ENCODE measurements at places on chromosomes 4 and X.

DNA sequence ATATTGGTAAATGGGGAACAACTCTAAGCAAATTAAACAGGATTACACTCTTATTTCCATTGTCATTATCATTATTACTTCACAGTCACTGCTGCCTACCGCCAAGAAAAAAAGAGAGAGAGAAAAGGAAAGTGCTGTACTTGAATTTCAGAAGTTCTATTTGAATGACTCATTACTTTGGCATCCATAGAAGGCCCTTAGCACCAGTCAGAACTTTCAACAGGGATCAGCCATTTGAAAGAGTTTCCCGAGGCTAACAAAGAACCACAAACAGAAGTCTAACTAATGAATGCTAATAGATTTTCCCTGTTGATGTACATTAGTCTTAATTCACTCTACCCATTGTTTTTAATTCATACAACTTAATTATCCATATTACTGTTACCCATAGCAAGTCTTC lies 116.3 kb downstream of the SHROOM4 start:
- no peak for DNase-seq

- no peak for DNase-seq
Measured at GRCh38 chr4:123349421-123350190, 47.0 kb upstream of the SPRY1 start.

GRCh38 chr4:158341896-158342295 lies 131.6 kb downstream of the TMEM144 start:
- no peak for DNase-seq

DNA sequence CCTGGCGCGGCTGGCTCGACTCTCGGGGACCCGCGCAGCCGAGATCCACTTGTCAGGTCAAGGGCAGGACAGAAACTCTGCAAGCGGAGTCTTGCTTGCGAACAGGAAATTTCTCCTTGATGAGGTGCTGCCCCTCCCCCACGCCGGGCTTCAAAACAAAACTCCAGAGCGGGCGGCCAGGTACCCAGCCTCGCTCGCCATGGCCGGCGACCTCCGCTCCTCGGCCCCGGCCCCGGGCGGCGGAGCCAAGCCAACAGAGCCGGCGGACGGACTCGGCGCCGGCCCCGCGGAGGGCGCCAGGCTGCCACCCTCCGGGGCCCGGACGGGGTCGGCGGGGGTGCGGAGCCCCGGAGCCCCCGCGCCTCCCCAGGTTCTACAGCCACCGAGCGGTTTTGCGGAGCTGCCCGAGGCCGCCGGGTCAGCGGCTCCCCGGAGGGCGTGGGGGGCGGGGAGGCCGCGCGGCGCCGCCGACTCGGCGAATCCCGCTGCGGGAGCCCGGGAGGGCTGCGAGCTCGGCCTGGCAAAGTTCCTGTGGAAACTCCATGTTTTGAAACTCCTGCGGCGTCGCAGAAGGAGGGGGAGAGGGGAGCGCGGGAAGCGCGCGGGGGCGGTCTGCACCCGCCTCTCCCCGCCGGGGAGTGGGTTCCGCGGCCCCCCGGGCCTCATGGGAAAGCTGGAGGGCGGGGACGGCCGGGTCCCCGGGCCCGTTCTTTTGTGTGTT lies 11.7 kb upstream of the BCOR start:
- no peak for DNase-seq

DNA sequence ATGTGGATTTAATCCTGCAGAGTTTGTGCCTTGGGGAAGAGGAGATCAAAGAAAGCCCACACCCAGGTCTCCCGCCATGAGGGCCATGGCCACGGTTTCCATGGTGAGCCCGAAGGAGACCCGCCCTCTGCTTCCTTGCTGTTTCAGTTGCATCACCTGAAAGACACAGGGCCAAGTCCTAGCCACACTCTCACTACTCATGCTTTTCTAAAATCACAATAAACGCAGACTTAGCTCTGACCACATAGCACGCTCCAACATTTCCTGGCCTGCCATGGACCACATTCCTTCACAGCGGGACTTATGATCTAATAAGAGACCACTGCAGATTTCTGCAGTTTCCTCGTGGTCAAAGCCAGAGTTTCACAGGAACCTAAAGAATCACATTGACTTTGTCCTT lies 426.0 kb upstream of the NR3C2 start:
- no peak for DNase-seq

DNA sequence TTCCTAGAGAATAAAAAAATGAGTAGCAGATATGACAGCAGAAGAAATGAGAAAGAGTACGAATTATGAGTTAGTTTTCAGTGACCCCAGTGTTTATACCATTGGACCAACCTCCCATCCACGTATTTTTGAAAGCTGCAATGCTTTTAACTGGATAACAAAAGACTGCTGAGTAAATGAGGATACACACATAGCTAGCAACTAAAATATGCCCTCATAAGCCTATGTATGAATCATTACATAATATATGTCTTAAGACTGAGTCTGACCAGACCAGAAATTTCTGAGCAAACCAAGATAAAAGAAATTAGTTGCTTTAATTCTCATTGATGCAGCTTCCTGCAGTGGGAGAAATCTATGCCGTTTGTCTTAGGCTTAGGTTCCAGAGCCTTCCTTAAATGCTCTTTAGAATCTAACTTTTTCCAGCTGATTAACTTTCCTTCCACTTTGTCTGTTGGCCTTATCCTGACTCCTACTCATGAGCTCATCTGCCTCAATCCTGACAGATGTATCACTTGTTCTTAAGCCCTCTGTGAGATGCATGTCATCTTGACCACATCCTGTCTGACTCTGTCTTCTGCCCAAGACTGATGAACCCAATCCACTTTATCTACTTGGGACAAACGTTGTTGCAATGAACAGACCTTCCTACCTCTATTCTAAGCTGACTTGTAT lies 301.4 kb upstream of the AADAT start:
- no peak for DNase-seq

DNA sequence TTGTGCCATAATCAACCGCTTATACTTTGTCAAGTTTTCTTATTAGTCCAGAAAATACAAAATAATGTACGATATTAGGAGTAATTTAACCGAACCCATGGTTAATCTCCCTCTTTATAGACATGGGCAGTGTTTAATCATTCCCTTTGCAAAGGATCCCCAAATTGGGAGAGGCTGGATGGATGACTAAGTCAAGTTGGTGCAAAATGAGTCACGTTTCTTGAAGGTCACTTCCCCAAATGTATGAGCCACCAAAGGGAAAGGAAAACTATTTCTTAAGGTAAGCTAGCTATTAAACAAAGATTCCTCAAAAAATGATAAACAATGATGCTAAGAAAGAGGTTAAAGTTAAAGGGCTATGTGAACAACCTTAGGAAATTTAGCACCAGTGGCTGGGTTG lies 17.5 kb downstream of the MAML3 start:
- no peak for DNase-seq

DNA sequence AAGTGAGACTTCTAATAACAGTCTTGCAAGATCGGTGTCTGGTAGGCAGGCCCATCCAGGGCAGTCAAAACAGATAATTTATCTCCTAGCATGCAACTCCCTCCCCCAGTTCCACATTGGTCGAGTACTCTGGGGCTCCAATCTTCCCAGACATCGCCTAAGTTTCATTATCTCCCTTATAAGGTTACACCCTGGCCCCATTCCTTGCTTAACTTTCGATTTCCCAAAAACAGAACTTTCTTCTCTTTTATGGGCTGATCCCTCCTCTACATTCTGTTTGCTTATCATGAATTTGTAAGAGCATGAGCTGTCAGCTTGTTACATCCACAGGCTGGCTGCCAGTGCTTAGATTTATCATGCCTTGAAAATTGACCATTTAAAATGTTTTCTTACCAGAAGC lies 471.3 kb downstream of the TECRL start:
- no peak for DNase-seq

GRCh38 chr4:181046809-181047208 lies 1196.4 kb upstream of the TENM3 start:
- DNase-seq, result no peak

- DNase-seq, result no peak
Measured at GRCh38 chr4:107993969-107994368, 4.3 kb downstream of the HADH start.

DNA sequence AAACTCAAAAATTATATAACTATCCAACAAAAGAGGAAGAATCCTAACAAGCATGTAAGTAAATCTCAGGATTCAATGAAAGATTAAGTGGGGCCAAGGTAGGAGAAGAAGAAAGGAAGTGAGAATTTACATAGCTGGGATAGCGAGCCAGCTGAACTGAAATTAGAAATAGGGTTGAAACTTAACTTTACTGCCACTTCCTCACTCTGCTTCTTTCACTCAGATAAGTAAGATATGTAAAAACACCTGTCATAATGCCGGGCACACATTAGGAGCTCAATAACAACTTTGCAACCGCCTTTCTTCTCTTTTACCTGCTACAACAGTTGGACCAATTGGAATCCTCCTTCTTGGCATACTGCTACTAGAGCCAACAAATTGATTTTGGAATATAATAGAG lies 129.4 kb downstream of the CNKSR2 start:
- no peak for DNase-seq

DNA sequence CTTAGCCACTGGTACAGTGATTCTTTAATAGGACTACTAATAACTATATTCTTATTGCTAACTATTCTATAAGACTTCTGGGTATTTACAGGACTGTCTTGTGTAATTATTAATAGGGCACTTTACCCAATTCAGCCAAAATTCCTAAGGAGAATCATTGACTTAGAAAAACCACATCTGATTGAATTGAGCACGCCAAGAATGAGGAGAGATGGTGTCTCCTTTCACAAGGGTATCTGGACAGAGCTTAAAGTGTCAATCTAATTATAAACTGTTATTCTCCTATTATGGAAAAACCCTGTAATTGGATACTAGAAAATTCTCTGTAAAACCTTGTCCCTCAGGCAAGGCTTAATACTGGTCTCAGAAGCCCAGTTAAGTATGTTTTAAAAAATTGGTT lies 111.1 kb upstream of the TLL1 start:
- DNase-seq, result no peak

DNA sequence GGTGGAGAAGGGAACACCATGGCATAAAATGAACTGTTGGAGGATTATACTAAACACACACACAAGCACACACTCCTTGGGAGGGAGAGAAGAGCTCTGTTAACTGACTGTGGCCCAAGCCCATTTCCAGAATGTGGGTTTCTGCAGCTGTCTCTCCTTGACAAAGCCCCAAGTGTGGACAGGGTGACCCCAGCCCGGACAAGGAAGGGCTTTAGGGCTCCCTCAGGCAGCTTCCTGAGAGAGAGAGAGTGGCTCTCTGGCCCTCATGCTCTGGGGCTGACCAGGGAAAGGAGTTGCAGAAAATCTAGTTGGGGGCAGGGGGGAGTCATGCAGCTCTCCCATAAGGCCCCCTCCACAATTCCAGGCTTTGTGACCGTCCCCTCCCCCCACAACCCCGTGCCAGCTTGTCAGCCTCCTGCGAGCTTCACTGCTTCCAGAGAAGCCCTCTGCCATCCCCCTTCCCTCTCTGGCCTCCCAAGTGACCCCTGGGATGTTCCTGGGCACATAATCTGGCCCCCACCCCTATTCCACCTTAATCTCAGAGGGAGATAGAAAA lies 590 bp downstream of the ARHGEF9 start:
- DNase-seq, result no peak

DNA sequence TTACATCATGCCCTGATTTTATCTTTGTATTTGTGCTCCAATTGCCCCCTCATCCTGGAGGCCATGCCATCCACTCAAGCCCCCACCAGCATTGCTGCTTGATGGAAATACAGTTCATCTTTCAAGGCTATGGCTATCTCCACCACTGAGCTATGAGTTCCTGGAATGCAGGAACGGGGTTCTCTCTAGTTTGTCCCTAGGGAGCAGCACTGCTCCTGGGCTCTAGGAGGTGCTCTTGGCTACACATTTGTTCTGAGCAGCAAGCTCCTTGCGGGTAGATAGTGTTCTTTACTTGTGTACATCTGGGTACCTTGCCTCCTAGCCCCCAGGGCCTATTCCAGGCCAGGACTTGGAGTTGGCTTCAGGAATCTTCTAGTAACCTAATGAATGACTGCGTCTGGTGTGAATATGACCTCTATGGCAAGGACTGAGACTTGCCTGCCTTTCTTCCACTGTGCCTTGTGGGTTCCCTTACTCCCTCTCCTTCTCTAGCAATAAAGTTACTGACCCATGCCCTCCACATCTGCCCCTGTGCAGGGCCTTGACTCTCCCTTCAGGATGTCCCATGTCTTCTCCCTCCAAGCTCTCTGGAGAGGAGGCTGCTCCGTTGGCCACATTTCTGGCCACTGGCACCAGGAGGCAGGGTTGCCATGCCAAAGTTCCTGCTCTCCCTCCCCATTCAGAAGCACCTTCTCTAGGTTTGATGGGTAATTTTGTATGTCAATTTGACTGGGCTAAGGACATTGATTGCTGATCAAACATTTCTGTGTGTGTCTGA lies 7.6 kb downstream of the CITED1 start:
- no peak for DNase-seq

- no peak for DNase-seq
Measured at GRCh38 chrX:39308126-39308525, 506.9 kb downstream of the MID1IP1 start.

DNA sequence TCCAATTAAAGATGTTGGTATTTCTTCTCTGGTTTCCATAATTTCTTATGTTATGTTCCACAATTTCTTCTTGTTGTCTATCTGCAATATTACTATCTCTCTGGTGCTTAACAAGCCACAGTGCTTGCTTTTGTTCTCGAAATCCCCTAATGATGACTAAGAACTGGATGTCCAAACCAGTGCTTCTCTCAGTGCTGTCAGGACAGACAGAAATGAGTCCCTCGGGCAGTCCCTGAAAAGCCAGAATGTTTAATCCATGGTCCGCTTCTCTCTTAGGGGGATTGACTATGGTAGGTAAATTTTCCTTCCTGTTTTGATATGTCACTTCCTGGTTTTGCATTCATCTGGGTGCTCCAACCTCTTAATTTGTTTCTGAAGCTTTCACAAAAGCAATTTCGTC lies 321.6 kb upstream of the PCDH10 start:
- DNase-seq, result no peak

GRCh38 chr4:5156682-5157081 lies 105.4 kb downstream of the STK32B start:
- no peak for DNase-seq

DNA sequence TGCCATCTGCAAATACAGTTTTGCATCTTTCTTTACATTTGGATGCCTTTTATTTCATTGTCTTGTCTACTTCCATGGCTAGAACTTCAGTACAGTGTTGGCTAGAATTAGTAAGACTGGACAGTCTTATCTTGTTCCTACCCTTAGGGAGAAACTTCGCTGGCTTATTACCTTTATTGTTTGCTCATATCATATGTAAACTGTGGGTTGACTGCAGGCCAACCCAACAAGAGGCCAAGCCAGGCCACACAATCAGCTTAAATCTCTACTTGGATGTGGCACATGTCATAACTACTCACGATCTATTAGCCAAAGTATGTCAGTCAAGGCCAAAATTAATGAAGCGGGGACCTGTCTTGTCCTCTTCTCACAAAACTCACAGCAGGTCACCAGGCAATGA lies 144.1 kb downstream of the THOC2 start:
- DNase-seq, result no peak

DNA sequence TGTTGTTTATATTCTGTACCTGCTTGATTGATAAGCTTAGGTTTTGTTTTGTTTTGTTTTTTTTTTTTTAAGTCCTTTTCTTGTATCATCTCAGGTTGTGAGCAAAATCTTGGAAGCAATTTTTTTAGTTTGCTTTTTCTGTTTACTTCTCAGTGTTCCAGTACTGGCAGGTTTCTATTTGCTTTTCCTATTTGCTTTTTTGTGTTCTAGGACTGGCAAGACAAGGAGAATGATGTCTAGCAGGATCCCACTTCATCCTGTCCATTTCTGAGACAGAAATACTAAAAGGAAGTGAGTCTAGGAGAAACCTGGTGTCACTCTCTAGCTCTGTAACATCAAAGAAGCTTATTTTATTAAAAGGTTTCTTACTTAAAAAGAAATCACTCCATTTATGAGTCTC lies 15.6 kb downstream of the CXCL13 start:
- DNase-seq, result no peak

All from activated naive CD8-positive, alpha-beta T cell treated with anti-CD3 and anti-CD28 coated beads, Interleukin-2, amount 50 U/mL, for 16 hours (primary cell).